ENCODE measurements at places on chromosomes 7 and 10. TPM values are rescaled to one million over a fixed set of nuclear protein-coding genes. Genes with fewer than 3 reads are reported as not detected.

Gene RAPGEF5
- total RNA-seq = 0.97 TPM

Gene TRPV5
- total RNA-seq = not detected

Gene GNAT3
- total RNA-seq = not detected

Gene LIPK
- not detected for total RNA-seq

Gene CH25H
- total RNA-seq = 0.55 TPM

Gene TLX1
- total RNA-seq = not detected

Gene UNCX
- not detected for total RNA-seq

Gene ERVW-1
- not detected for total RNA-seq

Gene MMD2
- total RNA-seq = not detected

Gene NCF1
- total RNA-seq = not detected

Measured in SJSA1 (cell line).